ENCODE measurements at places on chromosomes 2 and 18.

GRCh38 chr2:223282221-223282620 lies 230.2 kb downstream of the KCNE4 start:
- no peak for DNase-seq

GRCh38 chr2:190090148-190090547 lies 27.6 kb upstream of the MSTN start:
- DNase-seq = no peak

GRCh38 chr2:152095146-152095545 lies 3.7 kb downstream of the CACNB4 start:
- no peak for DNase-seq

DNA sequence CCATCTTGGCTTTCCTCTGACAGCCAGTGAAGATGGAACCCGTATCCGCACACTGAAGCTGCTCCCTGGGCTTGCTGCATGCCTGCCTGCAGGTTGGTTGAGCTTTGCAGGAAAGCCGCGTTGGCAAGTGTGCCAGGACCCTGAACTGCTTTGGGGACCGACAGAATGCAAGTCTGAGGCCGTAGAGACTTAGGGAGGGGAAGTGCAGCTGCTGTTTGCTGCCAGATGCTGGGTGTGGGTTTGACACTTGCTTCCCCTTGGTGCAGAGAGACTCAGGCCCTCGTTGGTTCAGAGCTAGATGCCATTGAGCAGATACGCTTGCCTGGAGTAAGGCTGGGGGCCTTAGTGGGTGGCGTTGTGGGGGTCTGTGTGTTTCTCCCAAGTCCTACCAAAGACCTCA lies 13.1 kb upstream of the PHLPP1 start:
- no peak for DNase-seq

DNA sequence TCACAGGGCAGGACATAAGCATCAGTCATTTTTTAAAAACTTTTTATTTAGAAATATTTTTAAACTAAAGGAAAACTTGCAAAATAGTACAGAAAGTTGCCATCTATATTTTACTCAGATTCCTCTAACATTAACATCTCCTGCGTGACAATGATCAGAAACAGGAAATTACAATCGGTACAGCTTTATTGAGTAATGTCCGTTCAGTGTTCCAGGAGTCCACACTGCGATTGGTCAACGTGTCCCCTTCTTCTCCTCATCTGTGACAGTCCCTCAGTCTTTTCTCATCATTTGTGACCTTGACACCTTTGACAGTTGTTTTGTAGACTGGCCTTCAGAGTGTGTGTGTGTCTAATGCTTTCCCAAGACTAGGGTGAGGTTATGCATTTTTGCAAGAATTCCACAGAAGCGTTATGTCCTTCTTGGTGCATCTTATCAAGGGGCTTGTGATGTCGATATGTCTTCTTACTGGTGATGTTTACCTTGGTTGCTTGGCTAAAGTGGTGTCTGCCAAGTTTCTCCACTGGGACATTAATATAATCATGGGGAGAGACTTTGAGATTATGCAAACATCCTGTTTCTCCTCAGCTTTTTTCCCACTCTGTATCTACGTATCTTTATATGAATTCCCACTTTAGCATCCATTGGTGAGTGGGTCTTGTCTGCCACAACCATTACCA lies 21.4 kb upstream of the TMEM177 start:
- DNase-seq = no peak

DNA sequence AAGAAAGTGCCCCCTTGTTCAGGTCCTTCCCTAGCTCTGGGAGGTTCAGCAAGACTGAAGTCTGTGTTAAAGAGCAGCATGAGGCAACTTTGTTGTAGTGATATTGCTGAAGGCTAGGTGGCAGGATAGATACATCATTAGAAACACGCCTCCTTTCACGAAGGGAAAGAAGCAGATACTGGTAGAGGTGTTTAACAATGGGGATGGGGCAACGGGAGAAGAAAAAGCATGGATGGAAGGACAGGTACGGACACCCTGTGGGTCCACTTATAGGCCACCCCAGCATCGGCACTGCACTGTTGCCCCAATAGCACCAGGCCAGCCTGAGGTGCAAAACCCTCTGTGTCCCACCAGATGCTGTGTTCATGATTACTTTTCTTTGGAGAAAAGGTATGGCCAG lies 3.5 kb upstream of the IGFBP5 start:
- no peak for DNase-seq

GRCh38 chr2:3024401-3024935 lies 353.1 kb downstream of the EIPR1 start:
- DNase-seq = no peak

- DNase-seq = no peak
Measured at GRCh38 chr2:64534363-64534762, 10.2 kb downstream of the AFTPH start.

DNA sequence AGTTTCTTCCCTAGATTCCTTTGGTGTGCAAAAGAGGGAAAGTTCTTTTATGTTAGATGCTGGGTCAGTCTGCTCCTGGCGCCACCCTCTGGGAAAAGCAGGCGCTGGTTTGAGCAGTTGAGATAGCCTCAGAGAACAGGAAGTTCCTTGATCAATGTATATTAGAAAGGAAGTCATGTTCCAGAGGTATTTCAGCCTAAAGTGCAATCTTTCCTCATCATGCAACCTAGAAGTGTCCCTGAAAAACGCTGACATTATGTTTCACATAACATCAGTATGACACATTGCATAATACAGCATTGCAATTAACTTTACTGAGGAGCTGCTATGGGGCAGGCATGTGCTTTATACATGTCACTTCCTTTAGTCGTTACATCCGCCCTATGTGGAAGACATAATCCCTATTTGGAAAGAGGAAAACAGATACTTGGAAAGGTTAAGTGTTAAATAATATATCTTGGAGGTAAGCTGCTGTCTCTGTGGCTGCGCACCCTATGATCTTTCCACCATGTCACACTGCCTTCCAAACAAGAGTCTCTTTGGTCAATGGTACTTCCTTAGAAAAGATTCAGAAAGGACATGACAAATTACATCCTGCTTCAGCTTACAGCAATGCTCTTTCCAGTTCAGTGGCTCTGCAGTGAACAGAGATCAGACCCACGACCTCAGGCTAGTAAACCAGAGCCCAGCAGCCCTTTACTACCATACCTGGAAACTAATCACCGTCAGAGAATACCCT lies 369.7 kb downstream of the RAD51AP2 start:
- DNase-seq = no peak

DNA sequence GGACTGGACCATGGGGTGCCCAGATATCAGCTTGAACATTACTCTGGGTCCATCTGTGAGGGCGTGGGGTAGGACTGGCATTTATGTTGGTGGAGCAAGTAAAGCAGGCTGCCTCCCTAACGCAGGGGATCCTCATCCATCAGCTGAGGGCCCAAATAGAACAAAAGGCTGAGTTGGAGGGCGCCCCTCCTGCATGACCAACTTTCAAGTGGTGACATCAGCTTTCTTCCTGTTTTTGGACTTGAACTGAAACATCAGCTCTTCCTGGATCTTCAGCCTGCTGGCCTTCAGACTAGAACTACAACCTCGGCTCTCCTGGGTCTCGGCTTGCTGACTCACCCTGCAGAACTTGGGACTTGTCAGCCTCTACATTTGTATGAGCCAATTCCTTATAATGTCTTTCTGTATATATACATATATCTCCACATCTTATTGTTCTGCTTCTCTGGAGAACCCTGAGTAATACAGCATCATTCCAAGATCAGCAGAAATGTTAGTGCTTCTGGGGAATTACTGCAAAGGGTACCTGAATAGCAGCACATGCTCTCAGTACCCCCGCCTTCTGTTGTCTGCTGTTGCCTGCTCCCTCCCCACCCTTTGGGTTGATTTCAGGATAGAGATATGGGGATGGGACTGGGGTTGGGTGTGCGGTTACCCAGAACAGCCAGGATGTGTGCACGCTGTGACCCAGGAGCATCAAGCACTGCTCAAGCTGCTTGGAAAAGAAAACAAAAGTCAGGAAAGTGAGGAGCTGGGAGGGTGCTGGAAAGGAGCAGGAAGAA lies 20.0 kb downstream of the TMEM127 start:
- no peak for DNase-seq

DNA sequence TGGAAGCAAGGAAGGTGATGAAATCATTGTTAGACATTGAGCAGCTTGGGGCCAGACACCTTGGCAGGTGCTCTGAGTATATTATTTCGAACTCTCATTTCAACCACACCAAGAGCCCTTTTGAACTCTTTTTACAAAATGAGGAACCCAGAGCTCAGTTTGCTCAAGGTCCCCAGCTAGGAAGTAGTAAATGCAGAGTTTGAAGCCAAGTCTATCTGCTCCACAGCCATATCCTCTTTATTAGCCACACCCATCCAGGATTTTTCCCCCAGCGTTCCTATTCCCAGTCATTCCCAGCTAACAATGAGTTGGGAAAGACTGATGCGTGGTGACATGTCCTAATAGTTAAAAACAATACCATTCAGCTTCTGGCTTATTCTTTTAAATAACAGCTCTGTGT lies 40.2 kb downstream of the SEMA4F start:
- no peak for DNase-seq

DNA sequence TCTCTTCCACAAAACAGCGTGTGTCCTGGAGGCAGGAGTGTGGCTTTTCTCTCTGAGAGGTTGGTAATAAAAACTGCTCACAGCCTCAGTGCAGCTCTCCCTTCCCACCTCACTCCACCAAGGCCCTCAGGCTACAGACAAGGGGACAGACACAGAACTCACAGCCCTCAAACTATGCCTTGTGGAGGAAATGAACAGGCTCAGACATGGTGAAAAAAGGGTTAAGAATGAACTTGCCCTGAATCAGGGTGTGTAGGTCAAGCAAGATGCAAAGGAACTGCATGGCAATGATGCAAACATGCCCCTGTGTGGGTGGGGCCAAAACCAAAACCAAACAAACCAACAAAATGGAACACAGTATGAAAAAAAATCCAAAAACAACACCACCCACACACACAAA lies 125.8 kb downstream of the GALNT14 start:
- DNase-seq = no peak

DNA sequence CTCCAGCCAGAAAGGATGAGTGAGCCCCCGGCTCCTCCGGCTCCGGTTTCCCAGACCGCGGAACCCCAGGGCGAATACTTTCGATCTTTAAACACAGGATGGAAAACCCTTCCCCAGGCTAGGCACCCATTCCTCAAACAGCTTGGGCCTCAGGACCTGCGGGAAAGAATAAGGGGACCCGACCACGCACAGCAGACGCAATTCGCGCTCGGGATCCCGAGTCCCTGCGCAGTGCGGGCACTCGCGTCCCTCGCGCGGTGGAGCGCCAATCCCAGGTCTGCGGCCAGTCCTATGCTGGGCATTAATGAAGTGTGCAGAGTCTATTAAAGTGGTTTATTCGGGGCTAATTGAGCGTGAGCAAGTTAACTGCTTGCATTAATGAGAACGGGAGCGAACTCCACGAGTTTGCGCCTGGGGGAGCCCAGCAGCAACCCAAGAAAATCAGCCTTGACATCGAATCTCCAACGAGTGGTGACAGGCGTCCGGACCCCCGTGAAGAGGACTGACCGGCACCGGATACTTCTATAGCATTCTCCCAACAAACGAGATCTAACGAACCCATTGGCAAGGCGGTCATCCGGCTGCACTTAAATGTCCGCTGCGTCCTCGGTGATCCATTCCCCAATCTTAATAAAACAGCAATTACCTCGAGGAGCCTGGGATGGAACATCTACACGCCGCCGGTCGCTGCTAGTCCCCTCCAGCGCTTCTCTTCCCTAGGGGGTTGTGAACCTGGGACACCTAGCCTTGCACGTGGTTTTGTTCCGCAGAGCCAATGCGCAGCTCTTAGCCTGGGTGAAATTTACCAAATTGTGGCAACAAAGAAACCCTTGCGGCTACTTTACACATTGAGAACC lies 1.6 kb downstream of the OSR1 start:
- DNase-seq = no peak

- DNase-seq = no peak
Measured at GRCh38 chr2:9077691-9078090, 74.2 kb upstream of the MBOAT2 start.

GRCh38 chr2:216081012-216081411 lies 597 bp downstream of the PECR start:
- no peak for DNase-seq

All from activated CD8-positive, alpha-beta memory T cell treated with anti-CD3 and anti-CD28 coated beads for 4 hours (primary cell).